ENCODE measurements at places on chromosomes 4 and X.

- no peak for DNase-seq
Measured at GRCh38 chr4:36207831-36208520, 36.3 kb downstream of the ARAP2 start.

- DNase-seq, result no peak
Measured at GRCh38 chr4:189084671-189085070, 856.0 kb upstream of the FRG1 start.

GRCh38 chr4:123166023-123166422 lies 230.6 kb upstream of the SPRY1 start:
- no peak for DNase-seq

DNA sequence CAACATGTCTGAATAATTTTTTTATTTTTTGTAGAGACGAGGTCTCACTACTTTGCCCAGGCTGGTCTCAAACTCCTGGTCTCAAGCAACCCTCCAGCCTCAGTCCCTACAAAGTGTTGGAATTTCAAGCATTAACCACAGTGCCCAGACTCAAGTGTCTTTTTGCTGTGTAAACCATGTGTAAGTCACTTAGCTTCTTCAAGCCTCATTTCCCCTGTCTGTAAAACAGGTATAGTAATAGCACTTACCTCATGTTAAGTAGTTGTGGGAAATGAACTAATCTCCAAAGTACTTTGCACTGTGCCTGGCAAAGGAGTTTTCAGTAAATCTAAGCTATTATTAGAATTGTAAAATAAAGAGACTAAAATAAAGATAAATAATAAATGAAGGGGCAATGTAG lies 35.7 kb downstream of the STBD1 start:
- DNase-seq, result no peak

DNA sequence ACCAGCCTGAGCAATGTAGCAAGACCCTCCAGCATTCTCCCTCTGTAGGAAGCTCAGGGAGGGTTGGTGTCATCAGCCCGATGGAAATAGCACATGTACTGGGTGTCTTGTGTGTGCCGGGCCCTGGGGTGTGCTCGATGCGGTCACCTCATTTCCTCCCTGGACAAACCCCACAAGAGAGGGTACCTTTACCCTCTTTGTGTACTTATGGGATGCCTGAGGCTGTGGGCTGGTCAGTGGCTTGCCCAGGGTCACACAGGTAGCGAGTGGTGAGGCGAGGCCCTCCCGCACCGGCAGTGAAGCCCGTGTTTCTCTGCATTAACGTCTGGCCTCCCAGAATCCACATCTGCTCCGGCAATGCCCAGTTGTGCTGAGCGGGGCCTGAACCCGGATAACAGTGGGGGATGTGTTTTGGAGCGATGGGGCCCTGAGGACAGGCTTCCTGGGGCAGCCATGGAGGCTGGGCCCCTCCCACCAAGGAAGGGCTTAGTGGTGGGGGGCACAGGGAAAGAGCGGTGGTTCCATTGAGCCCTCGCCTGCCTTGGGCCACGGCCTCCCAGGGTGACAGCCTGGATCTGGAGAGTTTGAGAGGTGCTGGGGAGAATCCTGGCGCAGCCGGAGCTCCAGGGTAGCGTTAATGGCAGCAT lies 8.1 kb downstream of the PSAPL1 start:
- no peak for DNase-seq

DNA sequence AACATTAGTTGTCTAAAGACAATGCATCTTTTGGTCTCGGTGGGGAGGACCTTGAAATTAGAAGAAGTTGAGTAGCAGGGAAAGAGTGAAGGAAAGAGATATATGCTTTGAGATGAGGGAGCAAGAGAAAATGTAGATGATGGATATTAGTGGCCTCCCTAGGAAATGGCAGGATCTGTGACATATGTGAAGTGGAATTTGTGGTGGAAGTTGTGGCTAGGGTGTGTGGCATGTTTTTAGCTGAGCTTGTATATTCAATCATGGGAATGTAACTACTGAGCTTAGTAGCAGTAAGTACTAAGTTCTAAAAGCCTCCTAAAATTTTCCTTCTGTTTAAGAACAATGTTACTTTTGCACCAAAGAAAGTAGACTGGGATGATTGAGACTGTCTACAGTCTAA lies 382.8 kb upstream of the CTSO start:
- DNase-seq, result no peak

DNA sequence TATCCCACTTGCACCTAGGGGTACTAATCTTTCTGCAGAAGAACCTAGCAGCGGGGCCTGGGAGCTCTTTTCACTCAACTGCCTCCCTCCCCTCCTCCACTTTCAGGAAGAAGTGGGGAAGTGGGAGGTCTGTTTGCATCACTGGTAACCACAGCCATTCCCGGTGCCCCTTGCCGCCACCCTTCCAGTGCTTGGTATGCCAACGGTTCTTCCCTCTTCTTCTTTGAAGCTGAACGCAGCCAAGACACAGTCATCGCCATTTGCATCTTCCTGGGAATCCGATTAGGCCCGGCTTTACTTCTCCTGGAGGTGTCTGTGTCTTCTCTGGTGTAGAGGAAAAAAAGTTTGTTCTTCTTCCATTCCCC lies 47.2 kb upstream of the RBPJ start:
- no peak for DNase-seq

- no peak for DNase-seq
Measured at GRCh38 chr4:80035336-80035735, 37.7 kb downstream of the ANTXR2 start.

DNA sequence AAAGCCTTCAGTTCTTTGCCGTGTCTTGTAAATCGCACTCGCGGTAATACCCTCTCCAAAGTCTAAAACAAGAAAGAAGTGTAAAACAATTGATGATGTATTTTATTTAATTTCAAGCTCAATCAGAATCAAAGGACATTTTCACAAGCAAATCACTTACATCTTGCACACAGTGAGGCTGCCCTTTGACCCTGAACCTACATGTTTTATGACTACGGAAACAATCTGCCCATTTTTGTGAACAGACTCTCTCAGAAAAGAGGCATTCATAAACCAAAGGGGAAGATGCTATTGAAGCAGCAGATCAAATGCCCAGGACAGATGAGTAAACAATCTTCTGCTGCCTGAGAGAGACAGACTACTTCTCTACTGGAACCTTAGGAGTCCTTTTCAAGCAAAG lies 76.0 kb upstream of the DDX60 start:
- DNase-seq, result no peak

- no peak for DNase-seq
Measured at GRCh38 chrX:11349020-11349419, 55.8 kb downstream of the AMELX start.

DNA sequence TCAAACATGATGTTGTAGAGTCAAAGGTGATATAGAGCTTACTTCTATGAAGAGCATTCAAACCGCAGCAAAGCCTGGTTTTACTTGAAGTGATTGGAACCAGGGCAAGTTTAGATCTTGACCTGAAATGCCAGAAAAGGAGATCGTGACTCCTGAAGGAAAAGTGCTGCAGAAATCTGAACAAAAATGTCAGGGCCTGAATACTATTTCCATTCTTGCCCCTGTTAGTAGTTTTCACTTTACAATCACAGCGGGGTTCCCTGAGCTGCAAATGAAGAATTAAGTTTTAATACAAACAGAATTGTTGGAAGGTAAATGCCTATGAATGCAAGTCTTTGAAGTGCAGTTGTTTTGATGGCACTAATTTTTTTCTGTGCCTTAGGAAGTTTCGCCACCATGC lies 4.1 kb downstream of the SLIT2 start:
- DNase-seq, result no peak
